ENCODE measurements at places on chromosomes 5 and 9. TPM values are rescaled to one million over a fixed set of nuclear protein-coding genes. Genes with fewer than 3 reads are reported as not detected.

Gene ECSCR
- total RNA-seq, result 1.0 TPM

Gene INSL4
- not detected for total RNA-seq

Gene PAM
- 110 TPM for total RNA-seq

Gene FGF1
- 2.2 TPM for total RNA-seq

Gene IL4
- total RNA-seq, result not detected

Gene ZFR
- 47.9 TPM for total RNA-seq

Gene SH3RF2
- 1.0 TPM for total RNA-seq

Gene PCDHA12
- not detected for total RNA-seq

Gene C7
- total RNA-seq, result 3.0 TPM

Gene NEUROG1
- total RNA-seq, result not detected

Gene ADCY2
- not detected for total RNA-seq

Gene PCDHB3
- 0.15 TPM for total RNA-seq

Gene ARHGEF37
- total RNA-seq, result 0.34 TPM

Gene GRXCR2
- not detected for total RNA-seq

Gene PCDHB10
- 0.15 TPM for total RNA-seq

Gene CDC25C
- 29.4 TPM for total RNA-seq

Gene ALDH7A1
- total RNA-seq, result 26.9 TPM

Gene FANCG
- total RNA-seq, result 48.5 TPM

Gene SLC6A3
- total RNA-seq, result not detected

Gene ELOVL7
- total RNA-seq, result not detected

Gene DMGDH
- 2.5 TPM for total RNA-seq

Gene FGD3
- total RNA-seq, result not detected

Gene OTP
- total RNA-seq, result not detected

Gene ARID3C
- not detected for total RNA-seq

Gene PLGRKT
- total RNA-seq, result 35.4 TPM

Gene C9orf50
- 0.50 TPM for total RNA-seq

Gene C5orf58
- total RNA-seq, result not detected

Gene LVRN
- total RNA-seq, result under 0.01 TPM

Gene GTF2H2
- total RNA-seq, result 11.7 TPM

Gene CCL27
- total RNA-seq, result not detected

Gene ENHO
- total RNA-seq, result not detected

Gene C9orf43
- not detected for total RNA-seq

Gene KLHL9
- 23.7 TPM for total RNA-seq

Gene F12
- total RNA-seq, result 0.74 TPM

Gene FOXD4L3
- total RNA-seq, result not detected

Gene LHX3
- total RNA-seq, result not detected
